ENCODE measurements at places on chromosomes 2 and 18.

- no peak for DNase-seq
These were observed 75.9 kb downstream of the MRPS9 start for GRCh38 chr2:105113616-105114291.

DNA sequence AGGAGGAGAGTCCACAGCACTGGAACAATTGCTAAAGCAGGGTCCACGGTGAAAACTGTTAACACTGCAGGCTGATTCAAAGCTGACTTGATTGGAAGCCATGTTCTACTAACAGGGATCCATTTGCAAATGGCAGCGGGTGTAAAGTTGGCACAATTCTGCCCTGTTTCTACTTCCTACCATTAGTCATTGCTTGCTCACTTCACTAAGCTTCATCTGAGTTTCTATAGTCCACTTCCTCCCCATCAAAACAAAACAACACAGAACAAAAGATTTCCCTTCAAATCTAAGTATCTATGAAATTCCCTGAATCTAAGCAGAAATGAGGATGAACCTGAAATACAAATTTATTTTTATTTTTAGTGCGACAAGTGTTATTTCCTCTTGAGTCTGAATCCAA is 187.4 kb upstream of the SOX11 start:
- no peak for DNase-seq

GRCh38 chr18:22330508-22330907 is 87.2 kb downstream of the CTAGE1 start:
- no peak for DNase-seq

DNA sequence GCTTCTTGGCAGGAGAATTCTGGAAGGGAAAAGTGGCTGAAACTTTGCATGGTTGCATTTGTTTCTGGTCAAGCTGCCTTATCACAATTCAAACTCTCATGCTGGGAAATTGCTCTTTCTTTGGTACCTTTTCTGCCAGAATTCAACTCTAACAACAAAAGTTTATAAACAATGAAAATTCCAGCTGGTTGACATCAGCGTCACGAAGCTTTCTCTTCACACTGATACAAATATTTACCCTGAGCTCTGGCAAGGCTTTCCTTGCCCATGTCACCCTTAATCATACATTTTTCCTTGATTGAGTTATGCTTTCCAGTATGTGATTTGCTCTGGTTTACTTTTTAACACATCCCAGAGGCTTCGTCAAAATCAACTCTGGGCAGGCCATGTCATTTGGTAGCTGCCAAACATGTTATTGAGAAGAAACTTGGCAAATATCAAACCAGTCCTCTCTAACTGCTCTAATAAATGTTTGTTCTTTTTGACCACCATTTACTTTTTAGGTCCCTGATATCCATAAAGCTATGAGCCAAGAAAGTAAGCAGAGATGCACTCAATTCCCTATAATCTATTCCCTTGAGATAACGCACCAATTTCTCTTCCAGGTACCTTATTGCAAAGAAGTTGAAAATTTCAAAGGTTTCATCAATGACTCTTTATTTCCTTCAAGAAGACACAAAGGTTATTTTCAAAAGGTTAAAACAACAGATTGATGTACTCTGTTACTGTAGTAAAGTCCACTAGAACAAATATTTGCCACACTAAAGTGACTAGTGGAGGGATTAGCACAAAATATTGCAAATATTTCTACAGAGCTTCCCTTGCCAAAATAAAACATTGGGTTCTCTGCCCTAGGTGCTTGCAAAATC is 1241.1 kb upstream of the ZEB2 start:
- no peak for DNase-seq

- DNase-seq: no peak
These were observed 170.8 kb downstream of the PRKCE start for GRCh38 chr2:45822272-45822630.

GRCh38 chr2:42959234-42960001 is 167.0 kb upstream of the HAAO start:
- DNase-seq: no peak

DNA sequence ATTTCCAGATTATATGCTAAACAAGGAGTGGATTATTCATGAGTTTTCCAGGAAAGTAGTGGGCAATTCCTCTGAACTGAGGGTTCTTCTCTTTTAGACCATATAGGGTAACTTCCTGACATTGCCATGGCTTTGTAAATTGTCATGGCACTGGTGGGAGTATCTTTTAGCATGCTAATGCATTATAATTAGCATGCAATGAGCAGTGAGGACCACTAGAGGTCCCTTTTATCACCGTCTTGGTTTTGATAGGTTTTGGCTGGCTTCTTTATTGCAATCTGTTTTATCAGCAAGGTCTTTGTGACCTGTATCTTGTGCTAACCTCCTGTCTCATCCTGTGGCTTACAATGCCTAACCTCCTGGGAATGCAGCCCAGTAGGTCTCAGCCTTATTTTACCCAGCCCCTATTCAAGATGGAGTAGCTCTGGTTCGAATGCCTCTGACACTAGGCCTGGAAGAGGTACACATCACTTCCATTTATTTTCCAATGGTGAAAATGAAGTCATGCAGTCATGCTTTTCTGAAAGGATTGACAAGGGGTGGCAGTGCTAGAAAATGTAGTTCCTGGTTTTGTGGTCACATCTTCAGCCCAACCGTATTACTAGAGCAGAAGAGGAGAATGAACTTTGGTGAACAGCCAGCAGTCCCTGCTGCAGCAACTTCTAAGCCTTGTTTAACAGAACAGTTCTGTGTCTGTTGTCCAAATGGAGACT is 26.6 kb upstream of the ITGA4 start:
- DNase-seq: no peak

DNA sequence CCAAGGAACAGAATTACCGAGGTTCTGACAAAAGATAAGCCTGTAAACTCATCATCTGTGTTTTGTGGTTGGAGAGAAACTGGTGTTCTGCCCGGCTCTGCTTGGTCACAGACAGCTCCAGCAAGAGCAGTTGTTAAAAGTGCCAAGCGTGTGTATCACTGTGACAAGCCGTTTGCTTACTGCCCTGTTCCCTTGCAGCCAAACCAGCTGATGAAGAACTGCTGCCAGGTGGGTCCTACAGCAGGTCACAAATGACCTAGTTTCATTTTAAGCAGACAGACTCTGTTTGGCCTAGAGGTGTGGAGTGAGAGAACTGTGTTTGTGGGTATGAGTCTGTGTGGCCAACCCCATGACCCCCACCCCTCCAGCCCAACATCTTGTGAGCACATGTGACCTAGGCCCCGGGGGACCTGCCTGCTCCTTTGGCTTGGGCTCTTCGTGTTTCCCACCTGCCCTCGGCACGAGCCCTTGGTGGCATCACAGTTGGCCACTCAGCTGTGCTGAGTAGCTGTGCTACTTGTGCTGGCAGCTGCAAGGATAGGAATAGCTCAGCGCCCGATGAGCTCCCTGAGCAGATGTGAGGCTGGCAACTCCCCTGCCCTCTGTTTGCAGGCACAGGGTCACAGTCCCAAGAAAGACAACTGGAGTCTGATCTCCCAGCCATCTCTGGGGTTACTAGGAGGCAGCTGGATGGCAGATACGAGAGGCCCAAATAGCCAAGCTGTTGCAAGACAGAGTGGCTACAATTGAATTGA is 9.7 kb downstream of the OXER1 start:
- DNase-seq: no peak

GRCh38 chr18:31980863-31981262 is 37.8 kb upstream of the RNF125 start:
- no peak for DNase-seq

GRCh38 chr18:63319383-63320122 is at the start of gene BCL2:
Gene BCL2 (minus strand): TSS chr18:63319769.
- DNase-seq: peak; percentile 14

Data from T follicular helper cell (primary cell).